Psoas muscle (tissue), 8 donors: ENCODE measurements at places on chromosomes 5 and 9. TPM values are rescaled to one million over a fixed set of nuclear protein-coding genes. Genes with fewer than 3 reads are reported as not detected.

DNA sequence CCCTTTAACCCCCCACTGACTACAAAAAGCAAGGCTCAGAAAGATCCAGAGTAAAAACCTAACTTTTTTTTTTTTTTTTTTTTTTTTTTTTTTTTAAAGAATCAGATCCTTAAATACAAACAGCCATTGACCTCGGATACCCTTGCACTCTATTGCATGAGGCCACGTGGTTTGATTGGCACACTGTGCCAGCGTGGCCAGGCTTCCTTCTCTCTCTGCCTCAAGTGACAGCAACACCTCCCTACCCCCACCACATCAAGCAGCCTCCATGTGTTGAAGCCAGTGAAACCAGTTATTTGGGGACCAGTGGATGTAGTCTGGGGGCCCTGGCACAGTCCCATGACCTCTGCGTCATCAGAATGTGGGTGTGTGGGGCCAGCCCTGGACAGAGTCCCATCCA, 71.4 kb downstream of the OTULIN start:
- H3K36me3 ChIP-seq: peaks cover 21% of the 10 kb centered on the region
- no peak overlapping the region for H3K4me3 ChIP-seq
- peak overlapping the region; percentile 52 for H3K27ac ChIP-seq
- peaks cover 18% of the 10 kb centered on the region for H3K4me1 ChIP-seq
- DNase-seq: no peak
- H3K27me3 ChIP-seq: no peaks in the 10 kb centered on the region

GRCh38 chr5:119332208-119332607, 23.6 kb upstream of the TNFAIP8 start:
- no peak overlapping the region for H3K27ac ChIP-seq
- H3K27me3 ChIP-seq: no peaks in the 10 kb centered on the region
- H3K4me1 ChIP-seq: no peaks in the 10 kb centered on the region

DNA sequence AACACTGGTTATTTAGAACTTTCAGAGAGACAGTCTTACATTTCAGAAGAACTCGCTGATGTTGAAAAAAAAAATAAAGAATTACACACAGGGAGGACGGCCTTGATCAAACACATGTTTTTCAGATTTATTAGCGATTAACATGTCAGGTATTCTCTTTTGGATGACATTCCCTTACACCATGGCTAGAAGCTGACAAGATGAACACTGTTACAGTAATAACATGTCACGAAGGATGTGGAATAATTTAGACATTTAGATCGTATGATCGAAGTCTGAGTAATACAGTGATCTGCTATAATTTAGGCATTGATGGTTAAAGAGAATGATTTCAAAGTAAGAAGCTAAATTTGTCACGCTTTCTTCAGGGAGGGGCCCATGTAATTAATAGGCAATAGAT, 24.6 kb upstream of the FBXL7 start:
- no peak overlapping the region for H3K4me3 ChIP-seq
- no peaks in the 10 kb centered on the region for H3K4me1 ChIP-seq
- no peaks in the 10 kb centered on the region for H3K36me3 ChIP-seq
- H3K27ac ChIP-seq: no peak overlapping the region
- DNase-seq: no peak
- no peaks in the 10 kb centered on the region for H3K27me3 ChIP-seq

GRCh38 chr5:403995-404394, 39.0 kb upstream of the EXOC3 start:
- peaks cover 4% of the 10 kb centered on the region for H3K4me1 ChIP-seq
- H3K27me3 ChIP-seq: peaks cover 3% of the 10 kb centered on the region
- DNase-seq: peak; percentile 12
- H3K36me3 ChIP-seq: no peaks in the 10 kb centered on the region
- H3K4me3 ChIP-seq: no peak overlapping the region
- H3K27ac ChIP-seq: no peak overlapping the region

The TAF11L5 gene
- polyA plus RNA-seq: not detected

- H3K27ac ChIP-seq: no peak overlapping the region
- no peak for DNase-seq
- no peaks in the 10 kb centered on the region for H3K36me3 ChIP-seq
- no peak overlapping the region for H3K4me3 ChIP-seq
- no peaks in the 10 kb centered on the region for H3K4me1 ChIP-seq
Measured at GRCh38 chr5:83364312-83365299, 106.9 kb upstream of the VCAN start.

- no peaks in the 10 kb centered on the region for H3K36me3 ChIP-seq
- no peaks in the 10 kb centered on the region for H3K4me1 ChIP-seq
- no peak for DNase-seq
- H3K27me3 ChIP-seq: no peaks in the 10 kb centered on the region
Measured at GRCh38 chr9:76162751-76163500, 231.3 kb downstream of the RFK start.

DNA sequence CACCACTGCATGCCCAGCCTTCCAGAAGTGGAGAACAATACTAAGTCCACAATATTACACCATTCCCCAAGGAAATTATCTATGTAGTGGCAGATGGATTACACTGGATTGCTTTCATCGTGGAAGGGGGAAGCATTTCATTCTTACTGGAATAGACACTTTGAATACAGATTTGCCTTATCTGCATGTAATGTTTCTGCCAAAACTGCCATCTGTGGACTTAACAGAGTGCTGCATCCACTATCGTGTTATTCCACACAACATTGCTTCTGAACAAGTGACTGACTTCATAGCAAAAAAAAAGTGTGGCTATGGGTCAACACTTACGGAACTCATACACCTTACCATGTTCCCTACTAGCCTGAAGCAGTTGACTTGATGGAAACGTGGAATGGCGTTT, 536.9 kb downstream of the BRINP1 start:
- no peaks in the 10 kb centered on the region for H3K27me3 ChIP-seq
- no peaks in the 10 kb centered on the region for H3K36me3 ChIP-seq
- DNase-seq: no peak
- H3K4me1 ChIP-seq: no peaks in the 10 kb centered on the region
- H3K27ac ChIP-seq: no peak overlapping the region
- no peak overlapping the region for H3K4me3 ChIP-seq

The TPM2 gene
- polyA plus RNA-seq: 6,654 TPM

- H3K4me1 ChIP-seq: no peaks in the 10 kb centered on the region
- no peak overlapping the region for H3K4me3 ChIP-seq
- H3K36me3 ChIP-seq: no peaks in the 10 kb centered on the region
- no peaks in the 10 kb centered on the region for H3K27me3 ChIP-seq
- no peak for DNase-seq
- H3K27ac ChIP-seq: no peak overlapping the region
Measured at GRCh38 chr5:146327989-146328388, 10.7 kb upstream of the POU4F3 start.

The PPP2R2B gene
- polyA plus RNA-seq: 0.03 TPM

DNA sequence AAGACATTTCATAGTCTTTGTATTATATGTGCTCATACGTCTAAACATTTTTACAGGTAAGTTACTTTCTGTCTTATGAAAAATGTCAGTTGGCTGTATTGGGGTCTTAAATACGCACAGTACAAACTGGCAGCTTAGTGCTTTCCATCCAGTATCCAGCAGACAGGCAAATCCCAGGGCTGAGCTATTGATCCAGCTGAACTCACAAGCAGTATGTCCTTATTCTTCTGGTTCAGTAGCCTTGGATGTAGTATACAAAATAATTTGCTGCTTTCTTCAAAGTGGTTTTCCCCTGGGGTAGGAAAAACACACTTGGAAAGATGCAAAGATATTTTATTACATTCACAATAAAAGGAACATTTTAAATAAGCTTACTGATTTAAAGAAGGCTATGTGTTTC, 617.2 kb downstream of the NR2F1-AS1 start:
- no peak for DNase-seq
- no peaks in the 10 kb centered on the region for H3K36me3 ChIP-seq
- no peak overlapping the region for H3K27ac ChIP-seq
- H3K27me3 ChIP-seq: no peaks in the 10 kb centered on the region
- H3K4me3 ChIP-seq: no peak overlapping the region
- H3K4me1 ChIP-seq: no peaks in the 10 kb centered on the region

- peaks cover 9% of the 10 kb centered on the region for H3K4me1 ChIP-seq
- no peaks in the 10 kb centered on the region for H3K36me3 ChIP-seq
- no peak overlapping the region for H3K27ac ChIP-seq
- no peaks in the 10 kb centered on the region for H3K27me3 ChIP-seq
Measured at GRCh38 chr5:39503155-39503554, 78.4 kb upstream of the DAB2 start.

DNA sequence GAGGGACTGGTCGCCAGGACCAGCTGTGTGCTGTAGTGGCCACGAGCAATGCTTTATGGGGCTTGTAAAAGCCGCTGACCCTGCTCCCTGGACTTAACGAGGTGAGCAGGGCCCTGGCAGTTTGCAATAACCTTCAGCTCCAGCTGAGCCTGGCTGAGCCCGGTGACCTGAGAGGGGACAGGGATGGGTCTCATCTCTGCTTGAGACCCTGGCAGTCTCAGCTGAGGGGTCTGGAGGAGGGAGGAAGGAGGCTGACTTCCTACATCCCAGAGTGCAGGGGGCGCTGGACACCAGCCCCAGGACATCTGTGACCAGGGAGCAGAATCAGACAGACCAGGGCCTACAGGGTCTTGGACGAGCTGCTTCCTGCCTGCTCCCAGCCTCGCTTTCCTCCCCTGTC, 277.5 kb upstream of the MVB12B start:
- no peak overlapping the region for H3K27ac ChIP-seq
- H3K4me3 ChIP-seq: no peak overlapping the region
- H3K4me1 ChIP-seq: no peaks in the 10 kb centered on the region

The PCDHGA1 gene
- polyA plus RNA-seq: 0.27 TPM

The NR4A3 gene
- polyA plus RNA-seq: 11.0 TPM

- H3K27me3 ChIP-seq: no peaks in the 10 kb centered on the region
- peak overlapping the region; percentile 86 for H3K27ac ChIP-seq
- H3K36me3 ChIP-seq: no peaks in the 10 kb centered on the region
Measured at GRCh38 chr5:173765029-173765644, 123.0 kb upstream of the CPEB4 start.

- H3K4me3 ChIP-seq: no peak overlapping the region
- peaks cover 53% of the 10 kb centered on the region for H3K4me1 ChIP-seq
- peak overlapping the region; percentile 53 for H3K27ac ChIP-seq
- H3K36me3 ChIP-seq: no peaks in the 10 kb centered on the region
- no peak for DNase-seq
Measured at GRCh38 chr5:157563929-157564716, 11.5 kb downstream of the ADAM19 start.

DNA sequence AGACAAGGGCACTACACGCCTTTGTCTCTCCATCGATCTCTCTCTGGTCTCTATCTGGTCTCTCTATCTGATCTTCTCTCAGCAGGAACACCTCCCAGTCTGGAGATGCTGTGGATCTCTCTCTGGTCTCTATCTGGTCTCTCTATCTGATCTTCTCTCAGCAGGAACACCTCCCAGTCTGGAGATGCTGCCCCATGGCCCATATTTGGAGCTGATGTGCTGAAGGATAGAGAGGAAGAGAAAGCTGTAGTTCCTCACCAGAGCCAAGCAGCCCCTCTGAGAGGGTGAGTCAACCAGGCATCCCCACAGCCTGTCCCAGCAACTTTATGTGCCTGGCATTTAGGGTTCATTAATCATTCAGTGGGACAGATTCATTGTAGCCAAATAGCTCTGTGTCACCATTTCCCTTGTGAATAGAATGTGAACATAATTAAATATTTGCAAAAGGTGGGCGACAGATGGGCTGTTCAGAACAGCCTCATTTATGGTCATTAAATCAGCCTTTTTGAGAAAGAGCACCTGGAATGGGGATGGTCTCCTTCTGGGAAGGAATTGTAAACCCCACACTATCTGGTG, 189.3 kb upstream of the MAST4 start:
- H3K4me1 ChIP-seq: no peaks in the 10 kb centered on the region
- no peak for DNase-seq
- H3K27ac ChIP-seq: no peak overlapping the region
- peaks cover 1% of the 10 kb centered on the region for H3K27me3 ChIP-seq
- H3K4me3 ChIP-seq: no peak overlapping the region
- no peaks in the 10 kb centered on the region for H3K36me3 ChIP-seq

The ENTPD2 gene
- polyA plus RNA-seq: 0.17 TPM

The KCNV2 gene
- not detected for polyA plus RNA-seq

The SLIT3 gene
- polyA plus RNA-seq: 0.89 TPM

GRCh38 chr5:82174128-82174918, 103.8 kb downstream of the RPS23 start:
- no peaks in the 10 kb centered on the region for H3K4me1 ChIP-seq
- no peak overlapping the region for H3K27ac ChIP-seq

GRCh38 chr5:102801371-102801770, 46.3 kb downstream of the PAM start:
- H3K4me1 ChIP-seq: peaks cover 46% of the 10 kb centered on the region
- no peak overlapping the region for H3K4me3 ChIP-seq
- H3K27me3 ChIP-seq: no peaks in the 10 kb centered on the region
- DNase-seq: no peak
- no peak overlapping the region for H3K27ac ChIP-seq

The CDH10 gene
- polyA plus RNA-seq: 0.03 TPM

The ARSK gene
- 8.5 TPM for polyA plus RNA-seq

The PIP5K1B gene
- polyA plus RNA-seq: 2.5 TPM

GRCh38 chr9:84101964-84102632, 121.5 kb downstream of the RMI1 start:
- no peaks in the 10 kb centered on the region for H3K27me3 ChIP-seq
- no peak overlapping the region for H3K27ac ChIP-seq
- no peaks in the 10 kb centered on the region for H3K36me3 ChIP-seq

DNA sequence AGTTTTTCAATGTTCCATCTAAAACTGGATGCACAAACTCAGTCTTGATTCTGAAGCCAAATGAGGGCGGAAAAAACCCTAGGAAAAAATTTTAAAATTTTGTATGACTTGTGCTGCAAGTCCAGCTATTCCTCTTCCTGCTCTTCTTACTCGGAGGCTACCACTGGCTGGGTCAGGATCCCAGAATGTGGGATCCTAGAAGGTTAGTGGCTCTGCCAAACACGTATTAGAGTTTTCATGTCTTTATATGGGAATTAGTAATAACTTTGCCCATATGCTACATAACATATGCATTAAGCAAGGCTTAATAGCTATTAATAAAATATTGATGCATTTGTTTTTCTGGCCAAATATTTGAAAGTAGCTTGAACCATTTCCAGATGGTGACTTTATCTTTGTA, 458.3 kb downstream of the AGTPBP1 start:
- no peaks in the 10 kb centered on the region for H3K36me3 ChIP-seq
- peaks cover 2% of the 10 kb centered on the region for H3K27me3 ChIP-seq
- no peak overlapping the region for H3K27ac ChIP-seq
- no peaks in the 10 kb centered on the region for H3K4me1 ChIP-seq
- no peak overlapping the region for H3K4me3 ChIP-seq

The RAD23B gene
- polyA plus RNA-seq: 135 TPM

DNA sequence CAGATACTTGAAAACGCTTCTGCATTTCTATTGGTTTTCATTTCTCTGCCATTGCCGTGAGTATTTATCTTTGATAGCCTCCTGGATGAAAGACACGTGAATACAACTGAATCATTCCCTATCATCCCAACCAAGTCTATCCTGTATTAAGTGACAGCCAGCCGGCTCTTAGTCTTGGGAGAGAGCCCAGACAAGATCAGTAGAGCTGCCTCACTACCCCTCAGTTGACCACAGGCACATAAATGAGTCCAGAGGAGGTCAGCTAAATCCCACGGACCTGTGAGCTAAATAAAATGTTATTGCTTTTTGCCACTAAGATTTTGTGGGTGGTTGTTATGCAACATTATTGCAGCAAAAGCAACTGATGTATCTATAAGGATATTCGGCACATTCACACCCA, 639.0 kb upstream of the ACO1 start:
- H3K4me1 ChIP-seq: no peaks in the 10 kb centered on the region
- H3K27ac ChIP-seq: no peak overlapping the region
- no peaks in the 10 kb centered on the region for H3K36me3 ChIP-seq

DNA sequence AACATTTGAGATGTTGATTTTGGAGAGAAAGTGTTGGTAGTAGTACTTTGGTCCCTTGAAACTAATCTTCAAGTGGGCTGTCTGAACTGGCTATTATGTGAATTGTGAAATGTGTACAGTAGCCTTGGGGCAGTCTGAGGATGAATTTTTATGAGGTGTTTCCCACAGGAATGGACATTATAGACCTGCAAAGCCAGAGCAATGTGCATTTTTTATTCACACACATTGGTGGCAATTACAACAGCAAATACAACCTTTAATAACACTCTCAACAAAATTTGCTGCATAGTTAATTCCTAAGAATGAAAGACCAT, 147.0 kb downstream of the PAM start:
- no peak for DNase-seq
- no peak overlapping the region for H3K27ac ChIP-seq
